ENCODE measurements at places on chromosomes 16 and 17.

DNA sequence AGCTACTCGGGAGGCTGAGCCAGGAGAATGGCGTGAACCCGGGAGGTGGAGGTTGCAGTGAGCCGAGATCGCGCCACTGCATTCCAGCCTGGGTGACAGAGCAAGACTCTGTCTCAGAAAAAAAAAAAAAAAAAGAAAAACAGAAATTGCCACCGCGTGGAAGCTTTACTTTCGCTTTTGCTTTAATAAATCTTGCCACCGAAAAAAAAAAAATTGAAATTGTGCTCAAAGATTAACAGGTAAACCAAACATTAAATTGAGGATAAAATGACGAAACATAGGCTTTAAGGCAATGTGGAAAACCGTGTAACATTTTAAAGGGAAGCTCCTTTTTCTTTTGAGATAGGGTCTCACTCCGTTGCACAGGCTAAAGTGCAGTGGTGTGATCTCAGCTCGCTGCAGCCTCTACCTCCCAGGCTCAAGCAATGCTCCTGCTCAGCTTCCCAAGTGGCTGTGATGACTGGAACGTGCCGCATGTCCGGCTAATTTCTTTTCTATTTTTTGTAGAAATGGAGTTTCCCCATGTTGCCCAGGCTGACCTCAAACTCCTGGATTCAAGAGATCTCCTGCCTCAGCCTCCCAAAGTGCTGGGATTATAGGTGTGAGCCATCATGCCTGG is 40.1 kb downstream of the ZNF276 start:
- DNase-seq, result no peak

DNA sequence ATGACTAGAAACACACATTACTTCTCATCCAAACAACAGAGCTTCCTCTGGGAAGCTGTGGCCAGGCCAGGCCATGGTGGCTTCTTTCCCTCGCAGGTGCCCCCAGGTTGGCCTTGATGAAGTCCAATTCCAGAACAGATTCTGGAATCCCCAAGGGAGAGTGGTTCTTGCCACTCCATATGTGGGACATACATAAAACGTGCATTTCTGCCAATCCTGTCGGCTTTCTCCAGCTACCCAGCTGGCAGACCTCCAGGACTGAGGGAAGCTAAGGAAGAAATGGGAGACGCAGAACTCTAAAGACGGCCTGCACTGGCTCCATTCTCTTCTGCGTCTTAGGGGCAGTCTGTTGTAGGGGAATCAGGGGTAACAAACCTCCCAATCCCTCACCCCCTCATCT is 219.2 kb upstream of the CDH5 start:
- DNase-seq, result no peak

DNA sequence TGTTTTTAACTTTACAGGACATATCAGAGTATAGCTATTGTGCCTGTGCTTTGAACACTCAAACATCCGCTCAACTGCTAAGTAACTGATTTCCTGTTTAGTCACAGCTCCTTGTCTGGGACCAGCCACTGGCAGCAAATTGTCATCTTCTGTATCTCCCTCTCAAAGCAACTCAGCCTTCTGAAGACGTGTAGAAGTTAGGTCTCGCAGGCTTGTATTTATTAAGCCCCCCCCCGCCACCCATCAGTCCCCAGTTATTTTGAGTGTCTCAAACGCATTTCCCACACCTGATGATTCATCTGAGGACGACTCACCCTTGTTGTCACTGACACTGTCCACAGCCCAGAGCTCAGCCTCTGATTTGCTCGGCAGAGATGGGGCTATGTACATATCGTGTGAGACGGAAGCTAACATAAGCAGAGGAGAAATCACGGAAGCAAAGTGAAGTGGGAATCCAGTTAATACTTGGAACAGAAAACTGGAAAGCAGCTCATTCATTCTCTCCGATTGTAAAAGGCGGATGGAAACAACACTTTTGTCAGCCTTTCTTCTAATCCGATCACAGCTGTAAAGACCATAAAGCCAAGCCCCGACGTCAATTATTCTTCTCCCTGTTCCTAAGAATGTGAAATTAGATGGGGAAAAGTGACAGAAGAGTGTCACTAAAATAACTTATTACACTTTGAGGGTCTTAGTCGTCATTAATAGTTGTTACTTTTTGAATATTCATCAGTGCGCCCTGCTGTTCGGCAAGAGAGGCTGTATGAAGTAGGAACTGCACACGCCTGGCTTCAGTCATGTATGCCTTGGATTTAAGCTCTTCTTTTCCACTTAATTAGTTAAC is 64.2 kb downstream of the PITPNC1 start:
- DNase-seq, result peak; percentile 17

GRCh38 chr16:80092681-80093080 is 448.1 kb upstream of the DYNLRB2 start:
- DNase-seq, result no peak

DNA sequence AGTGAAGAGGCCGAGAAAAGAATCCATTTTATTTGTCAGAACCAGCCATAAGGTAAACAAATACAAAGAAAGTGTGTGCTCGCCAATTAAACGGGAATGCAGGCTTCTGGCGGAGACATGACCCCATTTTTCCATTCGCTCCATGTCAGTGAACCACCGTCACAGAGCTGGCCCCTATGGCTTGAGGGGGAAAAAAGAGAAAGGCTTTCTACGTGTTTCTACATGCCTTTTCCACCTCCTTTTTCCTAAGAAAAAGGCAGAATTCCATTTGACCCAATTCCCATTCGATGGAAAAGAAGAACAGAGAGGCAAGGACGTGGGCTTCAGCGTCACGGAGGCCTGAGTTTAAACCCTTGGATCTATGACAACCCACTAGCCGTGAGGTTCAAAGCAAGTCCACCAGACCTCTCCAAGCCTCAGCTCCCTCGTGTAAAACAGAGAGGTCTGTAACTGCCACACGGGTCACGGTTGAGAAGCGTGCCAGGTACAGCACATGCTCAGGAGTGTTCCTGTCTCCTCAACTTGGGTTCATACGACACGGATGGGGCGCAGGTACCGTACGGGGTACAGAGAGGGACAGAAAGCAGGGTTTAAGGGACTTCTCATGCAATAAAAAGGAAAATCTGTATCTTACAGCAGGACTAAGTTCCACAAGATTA is 91.9 kb downstream of the NXN start:
- no peak for DNase-seq

DNA sequence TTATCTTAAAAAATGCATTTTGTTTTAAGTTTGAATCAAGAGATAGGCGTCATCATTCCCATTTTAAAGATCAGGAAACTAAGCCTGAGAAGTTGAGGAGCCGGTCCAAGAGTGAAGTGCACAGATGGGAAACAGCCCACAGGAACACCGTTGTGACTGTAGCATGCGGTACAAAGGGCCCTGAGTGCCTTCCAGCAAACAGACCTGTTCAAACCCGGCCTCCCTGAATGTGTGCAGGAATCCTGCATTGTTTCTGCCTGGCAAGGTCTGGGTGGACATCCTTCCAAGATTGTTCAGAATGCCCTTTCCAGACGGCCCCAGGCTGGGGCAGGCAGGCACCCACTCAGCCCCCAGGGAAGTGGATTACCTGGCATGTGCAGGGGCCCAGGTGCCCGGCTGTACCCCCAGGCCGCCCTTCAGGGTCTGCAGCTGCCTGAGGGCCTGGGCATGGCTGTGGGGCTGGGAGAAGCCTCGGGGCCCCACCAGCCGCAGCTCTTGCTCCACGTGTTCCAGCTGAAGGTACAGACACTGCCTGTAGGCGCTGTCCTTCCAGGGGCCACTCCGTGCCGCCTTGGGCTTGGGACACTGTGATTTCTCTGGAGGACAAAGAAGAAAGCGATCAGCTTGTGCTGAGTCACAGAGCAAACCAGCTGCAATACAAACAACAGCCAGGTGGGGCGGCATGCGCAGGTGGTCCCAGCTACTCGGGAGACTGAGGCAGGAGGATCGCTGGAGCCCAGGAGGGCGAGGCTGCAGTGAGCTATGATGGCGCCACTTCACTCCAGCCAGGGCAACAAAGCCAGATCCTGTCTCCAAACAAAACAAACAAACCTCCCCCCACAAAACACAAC is 45.0 kb upstream of the GCSH start:
- no peak for DNase-seq

GRCh38 chr16:71260995-71261394 is 28.2 kb downstream of the CMTR2 start:
- no peak for DNase-seq

- peak; percentile 81 for DNase-seq
These were observed 125.4 kb upstream of the CHMP6 start for GRCh38 chr17:80866050-80866793.

GRCh38 chr17:74055508-74056160 is 147.8 kb upstream of the RPL38 start:
- no peak for DNase-seq

DNA sequence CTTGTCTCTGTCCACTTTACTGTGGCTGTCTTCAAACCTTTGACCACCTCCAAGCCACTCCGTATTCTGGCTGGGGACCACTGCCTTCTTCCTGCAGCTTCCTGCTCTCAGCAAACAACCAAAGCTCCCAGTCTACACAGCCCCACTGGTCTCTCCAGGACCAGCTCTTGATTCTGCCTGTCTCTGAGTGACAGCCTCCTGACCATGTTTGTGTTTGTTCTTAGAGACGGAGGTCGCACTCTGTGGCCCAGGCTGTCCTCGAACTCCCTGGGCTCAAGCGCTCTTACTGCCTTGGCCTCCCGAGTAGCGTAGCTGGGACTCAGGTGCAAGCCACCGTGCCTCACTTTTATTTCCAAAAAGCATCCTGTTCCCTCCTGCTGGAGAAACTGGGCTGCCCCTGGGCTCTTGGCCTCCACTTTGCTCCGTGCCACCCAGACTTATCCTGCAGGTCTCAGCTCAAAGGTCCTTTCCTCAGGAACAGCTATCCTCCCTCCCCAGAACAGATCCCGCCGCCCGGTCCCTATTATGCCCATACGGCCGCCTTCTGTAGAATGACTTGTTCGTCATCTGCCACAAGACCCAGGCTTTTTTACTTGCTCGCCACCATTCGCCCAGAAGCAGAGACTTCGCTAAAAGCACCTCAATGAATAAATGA is 9.1 kb downstream of the MNT start:
- DNase-seq, result no peak

Data from NCI-H69 (cell line).